Body of pancreas (tissue), 4 donors: ENCODE measurements at places on chromosomes 2 and 18. TPM values are rescaled to one million over a fixed set of nuclear protein-coding genes. Genes with fewer than 3 reads are reported as not detected.

- H3K36me3 ChIP-seq, result no peaks in the 10 kb centered on the region
- no peak overlapping the region for H3K4me3 ChIP-seq
- no peaks in the 10 kb centered on the region for H3K27me3 ChIP-seq
Observed at GRCh38 chr2:223538920-223539440, 63.2 kb downstream of the SCG2 start.

DNA sequence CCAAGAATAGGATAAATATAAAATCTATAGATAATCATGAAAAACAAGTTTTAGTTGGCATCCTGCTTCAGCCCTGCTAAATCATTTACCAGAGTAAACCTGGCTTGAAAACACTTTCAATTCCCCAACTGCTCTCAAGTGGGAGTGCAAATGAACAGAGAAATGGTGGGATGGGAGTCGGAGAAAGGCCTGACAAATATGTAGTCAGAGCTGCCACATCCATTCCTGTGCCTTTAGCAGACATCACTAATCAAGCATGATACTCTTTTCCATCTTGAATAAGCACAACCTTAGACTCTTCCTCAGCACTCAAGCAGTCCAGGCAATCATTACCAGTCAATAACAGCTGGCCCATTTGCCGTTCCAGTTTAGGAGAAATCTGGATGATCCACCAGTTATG, 101.3 kb downstream of the ANKRD44 start:
- H3K36me3 ChIP-seq, result no peaks in the 10 kb centered on the region
- H3K4me3 ChIP-seq, result no peak overlapping the region
- H3K27me3 ChIP-seq, result no peaks in the 10 kb centered on the region
- no peak for DNase-seq
- H3K27ac ChIP-seq, result no peak overlapping the region

DNA sequence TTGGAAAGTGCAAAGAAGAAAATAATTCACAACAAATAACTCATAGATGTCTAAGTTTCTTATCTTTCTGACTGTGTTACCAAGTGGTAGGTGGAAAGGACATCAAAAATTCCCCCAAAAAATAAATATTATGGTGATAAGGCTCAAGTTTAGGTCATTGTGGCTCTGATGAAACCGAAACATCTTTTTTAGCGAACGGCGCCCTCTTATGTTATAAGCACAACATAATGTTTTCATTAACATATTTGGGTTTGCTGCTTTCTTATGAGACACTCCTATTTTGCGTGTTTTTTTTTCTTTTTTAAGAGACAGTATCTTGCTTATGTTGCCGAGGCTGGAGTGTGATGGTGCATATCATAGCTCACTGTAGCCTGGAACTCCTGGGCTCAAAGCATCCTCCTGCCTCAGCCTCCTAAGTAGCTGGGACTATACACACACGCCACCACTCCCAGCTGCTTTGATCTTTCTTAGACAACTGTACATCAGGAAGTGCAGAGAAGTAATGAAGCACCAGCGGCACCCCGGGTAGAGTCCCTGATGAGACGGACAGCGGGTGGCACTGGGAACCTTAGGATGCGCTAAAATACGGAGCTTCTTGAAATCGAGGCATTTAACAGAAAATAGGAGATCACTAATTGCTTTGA, 38.5 kb upstream of the SLC35G4 start:
- no peaks in the 10 kb centered on the region for H3K36me3 ChIP-seq
- DNase-seq, result no peak
- no peaks in the 10 kb centered on the region for H3K4me1 ChIP-seq
- H3K4me3 ChIP-seq, result no peak overlapping the region

DNA sequence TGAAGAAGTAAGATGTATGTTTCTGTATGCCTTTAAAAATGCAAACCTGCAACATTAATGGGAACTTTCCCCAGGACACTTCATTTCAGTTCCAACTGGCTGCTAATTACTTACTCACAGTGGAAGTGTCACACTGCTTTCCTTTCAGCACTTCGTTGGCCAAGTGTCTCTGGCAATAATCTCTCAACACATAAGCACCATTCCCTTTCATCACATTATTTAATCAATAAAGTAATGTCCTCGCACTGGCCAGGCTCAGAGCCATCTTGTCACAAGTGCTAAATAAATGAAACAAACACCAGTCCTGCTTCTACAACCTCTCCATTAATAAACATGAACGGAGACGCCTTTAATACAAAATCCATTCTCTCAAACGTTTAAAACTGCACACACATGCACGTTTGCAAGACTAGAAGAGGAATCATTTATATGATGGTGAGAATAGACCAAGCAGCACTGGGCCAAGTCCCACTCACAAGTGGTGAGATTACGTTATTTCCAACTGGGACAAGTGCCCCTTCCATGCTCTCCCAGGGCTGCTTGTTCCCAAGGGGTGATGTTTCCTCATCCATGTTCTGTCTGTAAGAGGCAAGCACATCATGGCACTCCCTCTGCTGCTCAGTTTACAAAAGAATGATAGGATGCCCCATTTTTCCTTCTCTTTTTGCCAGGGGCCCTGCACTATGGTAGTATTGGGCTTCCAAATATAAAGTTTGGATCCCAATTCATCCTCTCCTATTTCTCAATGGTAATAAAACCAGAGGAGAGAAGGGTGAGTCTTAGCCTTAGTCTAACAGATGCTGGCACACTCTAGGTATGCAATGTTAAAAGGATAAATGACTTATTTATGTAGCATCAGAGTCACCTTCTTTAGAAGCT, 56.8 kb upstream of the ETAA1 start:
- no peak overlapping the region for H3K27ac ChIP-seq
- no peaks in the 10 kb centered on the region for H3K4me1 ChIP-seq
- DNase-seq, result no peak
- H3K4me3 ChIP-seq, result no peak overlapping the region

The MC2R gene
- not detected for total RNA-seq

The FAM124B gene
- total RNA-seq, result 0.78 TPM
